Neural crest cell (in vitro differentiated cells): ENCODE measurements at places on chromosomes 13 and 19. TPM values are rescaled to one million over a fixed set of nuclear protein-coding genes. Genes with fewer than 3 reads are reported as not detected.

DNA sequence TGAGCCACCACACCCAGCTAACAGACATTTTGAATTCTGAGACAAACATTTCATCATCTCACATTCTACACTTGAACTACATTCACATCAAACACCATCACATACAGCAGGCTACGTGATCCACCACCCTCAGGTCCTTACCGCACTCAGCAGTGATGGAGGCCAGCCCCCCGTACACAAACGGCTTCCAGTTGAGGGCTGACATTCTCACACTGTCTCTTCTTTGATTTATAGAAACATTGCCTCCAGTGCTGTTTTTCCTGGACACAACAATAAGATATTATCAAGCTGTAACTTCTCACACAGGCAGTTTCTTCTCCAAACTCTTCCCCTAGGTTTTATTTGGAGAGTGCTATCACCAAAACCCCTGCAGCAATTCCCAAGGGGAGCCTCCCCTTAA lies 7.0 kb downstream of the SLC25A30 start:
- DNase-seq: no peak
- no peak overlapping the region for H3K4me3 ChIP-seq
- peaks cover 17% of the 10 kb centered on the region for H3K4me1 ChIP-seq
- H3K36me3 ChIP-seq: peaks cover 11% of the 10 kb centered on the region
- H3K27ac ChIP-seq: no peak overlapping the region

DNA sequence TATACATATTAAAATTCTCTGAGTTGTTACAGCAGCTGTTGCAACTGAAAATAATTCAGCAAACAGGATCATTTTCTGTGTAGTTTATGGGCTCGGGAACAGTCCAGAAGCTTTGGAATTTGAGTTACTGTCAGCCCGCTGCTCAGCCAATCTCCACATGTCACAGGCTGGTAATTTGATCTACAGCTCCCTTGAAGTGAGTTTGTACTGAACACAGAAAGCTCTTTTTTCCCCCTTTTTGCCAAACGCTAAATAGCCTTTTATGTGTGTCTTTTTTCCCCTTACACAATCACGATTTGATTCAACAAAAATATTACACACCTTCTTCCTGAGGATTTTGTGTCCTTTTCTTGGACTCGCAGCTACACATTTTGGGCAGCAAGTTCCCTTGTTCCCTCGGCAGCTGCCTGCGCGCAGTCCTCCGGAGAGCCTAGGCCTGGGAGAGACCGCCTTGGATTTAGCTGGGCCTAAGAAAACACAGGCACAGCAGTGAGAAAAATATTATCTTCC lies 371.4 kb downstream of the KCNRG start:
- peak overlapping the region; percentile 39 for H3K4me3 ChIP-seq
- H3K36me3 ChIP-seq: peaks cover 2% of the 10 kb centered on the region
- no peaks in the 10 kb centered on the region for H3K27me3 ChIP-seq
- peak overlapping the region; percentile 66 for H3K27ac ChIP-seq

- no peaks in the 10 kb centered on the region for H3K27me3 ChIP-seq
- no peak for DNase-seq
- no peak overlapping the region for H3K27ac ChIP-seq
- H3K36me3 ChIP-seq: no peaks in the 10 kb centered on the region
- peaks cover 4% of the 10 kb centered on the region for H3K4me1 ChIP-seq
- H3K4me3 ChIP-seq: no peak overlapping the region
Observed at GRCh38 chr13:59519819-59520218, 643.9 kb downstream of the DIAPH3 start.

- no peaks in the 10 kb centered on the region for H3K36me3 ChIP-seq
- no peak overlapping the region for H3K27ac ChIP-seq
- H3K4me1 ChIP-seq: no peaks in the 10 kb centered on the region
- no peaks in the 10 kb centered on the region for H3K27me3 ChIP-seq
- no peak for DNase-seq
Observed at GRCh38 chr13:75978818-75979217, 342.7 kb downstream of the LMO7 start.

GRCh38 chr19:1763648-1764639 lies 10.6 kb downstream of the ONECUT3 start:
- H3K4me3 ChIP-seq: no peak overlapping the region
- no peak overlapping the region for H3K27ac ChIP-seq
- H3K4me1 ChIP-seq: no peaks in the 10 kb centered on the region
- DNase-seq: no peak
- no peaks in the 10 kb centered on the region for H3K36me3 ChIP-seq
- peaks cover 96% of the 10 kb centered on the region for H3K27me3 ChIP-seq

GRCh38 chr19:31598730-31599238 lies 249.5 kb upstream of the TSHZ3 start:
- H3K4me1 ChIP-seq: no peaks in the 10 kb centered on the region
- no peaks in the 10 kb centered on the region for H3K27me3 ChIP-seq
- H3K4me3 ChIP-seq: no peak overlapping the region
- no peak overlapping the region for H3K27ac ChIP-seq

DNA sequence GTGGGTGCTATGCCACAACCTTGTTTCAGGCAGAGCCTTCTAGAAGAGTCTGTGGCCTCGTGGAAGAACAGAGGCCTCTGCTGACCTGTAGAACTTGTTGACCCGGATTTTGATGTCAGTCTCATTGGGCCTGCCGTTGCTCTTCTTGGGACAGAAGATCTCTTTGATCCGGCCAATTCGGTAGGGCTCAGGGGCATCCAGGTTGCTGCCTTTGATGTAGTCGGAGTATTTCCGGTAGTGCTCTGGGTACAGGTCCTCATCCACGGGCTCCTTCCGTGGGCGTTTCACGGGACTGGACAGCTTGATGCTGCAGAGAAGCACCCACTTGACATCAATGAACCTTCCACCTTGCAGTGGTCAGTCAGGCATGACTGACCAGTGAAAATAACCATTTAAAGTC lies 24.0 kb upstream of the EIF3G start:
- no peak overlapping the region for H3K4me3 ChIP-seq
- peaks cover 9% of the 10 kb centered on the region for H3K36me3 ChIP-seq
- H3K4me1 ChIP-seq: no peaks in the 10 kb centered on the region
- no peaks in the 10 kb centered on the region for H3K27me3 ChIP-seq
- H3K27ac ChIP-seq: no peak overlapping the region

GRCh38 chr19:15913384-15913783 lies 15.5 kb upstream of the CYP4F2 start:
- no peaks in the 10 kb centered on the region for H3K4me1 ChIP-seq
- no peak for DNase-seq
- H3K27me3 ChIP-seq: no peaks in the 10 kb centered on the region
- H3K36me3 ChIP-seq: no peaks in the 10 kb centered on the region

DNA sequence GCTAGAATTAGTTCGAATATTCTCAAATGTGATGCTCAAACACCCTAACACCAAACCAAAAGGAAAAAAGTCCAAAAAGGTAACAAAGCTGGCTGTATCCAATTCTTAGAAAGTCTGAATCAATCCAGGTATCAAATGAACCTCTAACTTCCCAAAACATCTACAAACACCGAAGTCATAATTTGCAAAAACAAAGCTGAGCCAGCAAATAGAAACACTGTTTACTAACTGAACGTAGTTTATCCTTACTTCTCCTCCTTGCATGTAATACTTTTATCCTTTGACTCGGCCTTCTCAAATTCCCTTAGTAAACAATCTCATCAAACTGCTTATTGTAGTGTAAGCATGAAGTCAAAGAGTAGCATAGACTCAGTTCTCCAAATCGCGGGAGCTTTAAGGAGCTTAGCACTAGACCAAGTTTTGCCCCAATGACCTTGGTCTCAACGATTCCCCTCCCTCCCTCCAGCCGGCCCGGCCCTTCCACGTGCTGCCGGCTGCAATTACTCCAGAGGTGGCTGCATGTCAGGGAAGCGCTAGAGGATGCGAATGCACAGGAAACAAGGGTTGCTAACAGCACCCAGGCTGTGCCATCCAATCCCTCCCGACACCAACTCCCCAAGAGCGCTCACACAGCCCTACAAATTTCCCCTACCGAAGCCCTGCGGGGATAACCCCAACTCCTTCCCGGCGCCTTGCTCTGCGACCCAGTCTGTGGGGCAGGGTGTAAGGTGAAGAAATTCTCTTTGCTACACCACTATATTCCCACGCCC lies 693 bp downstream of the XPO4 start:
- H3K27ac ChIP-seq: peak overlapping the region; percentile 96
- H3K4me3 ChIP-seq: peak overlapping the region; percentile 98
- no peaks in the 10 kb centered on the region for H3K36me3 ChIP-seq
- H3K4me1 ChIP-seq: peaks cover 25% of the 10 kb centered on the region

GRCh38 chr13:87274209-87274819 lies 396.9 kb upstream of the SLITRK5 start:
- H3K4me3 ChIP-seq: no peak overlapping the region
- H3K4me1 ChIP-seq: peaks cover 4% of the 10 kb centered on the region
- peak; percentile 53 for DNase-seq
- no peak overlapping the region for H3K27ac ChIP-seq
- no peaks in the 10 kb centered on the region for H3K36me3 ChIP-seq

- no peak overlapping the region for H3K4me3 ChIP-seq
- DNase-seq: no peak
- H3K36me3 ChIP-seq: peaks cover 2% of the 10 kb centered on the region
- no peak overlapping the region for H3K27ac ChIP-seq
- no peaks in the 10 kb centered on the region for H3K27me3 ChIP-seq
Observed at GRCh38 chr19:28612275-28612769, 600.6 kb downstream of the UQCRFS1 start.

- peaks cover 83% of the 10 kb centered on the region for H3K27me3 ChIP-seq
- H3K27ac ChIP-seq: no peak overlapping the region
- DNase-seq: peak; percentile 79
- no peaks in the 10 kb centered on the region for H3K36me3 ChIP-seq
Observed at GRCh38 chr19:42140125-42140754, 8.0 kb upstream of the POU2F2 start.

- H3K27ac ChIP-seq: no peak overlapping the region
- H3K27me3 ChIP-seq: peaks cover 25% of the 10 kb centered on the region
- no peak for DNase-seq
- no peaks in the 10 kb centered on the region for H3K4me1 ChIP-seq
- H3K4me3 ChIP-seq: no peak overlapping the region
- H3K36me3 ChIP-seq: no peaks in the 10 kb centered on the region
Observed at GRCh38 chr13:29287237-29287636, 308.3 kb downstream of the SLC7A1 start.

DNA sequence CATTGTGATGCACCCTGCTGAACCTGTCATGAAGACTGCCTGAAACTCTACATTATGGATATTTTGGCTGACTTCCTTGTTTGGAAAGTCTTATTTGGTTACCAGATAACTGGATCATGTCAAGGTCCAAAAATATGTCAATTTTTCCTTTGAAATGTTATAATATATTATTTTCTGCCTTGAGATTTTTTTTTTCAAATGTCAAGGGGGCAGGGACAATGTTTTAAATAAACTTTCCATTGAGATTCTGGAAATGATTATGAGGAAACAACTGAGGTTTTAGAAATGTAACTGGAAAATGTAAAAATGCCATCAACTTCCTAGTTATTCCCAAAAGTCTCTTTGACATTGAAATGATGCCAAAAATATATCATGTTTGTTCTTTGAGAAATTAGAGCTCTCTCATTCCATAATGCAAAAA lies 117.0 kb downstream of the RFC3 start:
- no peak overlapping the region for H3K4me3 ChIP-seq
- H3K27me3 ChIP-seq: no peaks in the 10 kb centered on the region
- no peaks in the 10 kb centered on the region for H3K36me3 ChIP-seq
- peaks cover 29% of the 10 kb centered on the region for H3K4me1 ChIP-seq
- DNase-seq: no peak

DNA sequence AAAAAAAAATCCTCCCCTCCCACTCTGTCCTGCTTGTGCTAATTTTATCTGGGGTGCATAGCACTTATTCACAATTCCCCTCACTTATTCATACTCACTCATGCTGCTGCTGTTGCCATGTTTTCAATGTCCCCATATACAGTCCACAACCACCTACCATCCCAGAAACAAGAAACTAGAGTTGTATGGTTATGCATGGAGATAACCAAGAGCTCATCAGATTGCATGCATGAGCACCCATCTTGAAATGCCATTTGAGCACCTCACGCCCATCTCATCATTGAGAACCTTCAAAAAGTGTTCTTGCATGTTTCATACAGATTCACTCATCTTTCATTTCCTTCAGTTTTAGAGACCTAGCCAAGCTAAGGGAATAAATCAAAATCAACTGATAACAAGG lies 15.1 kb upstream of the N4BP2L2 start:
- H3K4me3 ChIP-seq: no peak overlapping the region
- H3K27ac ChIP-seq: no peak overlapping the region
- DNase-seq: no peak
- H3K4me1 ChIP-seq: no peaks in the 10 kb centered on the region

DNA sequence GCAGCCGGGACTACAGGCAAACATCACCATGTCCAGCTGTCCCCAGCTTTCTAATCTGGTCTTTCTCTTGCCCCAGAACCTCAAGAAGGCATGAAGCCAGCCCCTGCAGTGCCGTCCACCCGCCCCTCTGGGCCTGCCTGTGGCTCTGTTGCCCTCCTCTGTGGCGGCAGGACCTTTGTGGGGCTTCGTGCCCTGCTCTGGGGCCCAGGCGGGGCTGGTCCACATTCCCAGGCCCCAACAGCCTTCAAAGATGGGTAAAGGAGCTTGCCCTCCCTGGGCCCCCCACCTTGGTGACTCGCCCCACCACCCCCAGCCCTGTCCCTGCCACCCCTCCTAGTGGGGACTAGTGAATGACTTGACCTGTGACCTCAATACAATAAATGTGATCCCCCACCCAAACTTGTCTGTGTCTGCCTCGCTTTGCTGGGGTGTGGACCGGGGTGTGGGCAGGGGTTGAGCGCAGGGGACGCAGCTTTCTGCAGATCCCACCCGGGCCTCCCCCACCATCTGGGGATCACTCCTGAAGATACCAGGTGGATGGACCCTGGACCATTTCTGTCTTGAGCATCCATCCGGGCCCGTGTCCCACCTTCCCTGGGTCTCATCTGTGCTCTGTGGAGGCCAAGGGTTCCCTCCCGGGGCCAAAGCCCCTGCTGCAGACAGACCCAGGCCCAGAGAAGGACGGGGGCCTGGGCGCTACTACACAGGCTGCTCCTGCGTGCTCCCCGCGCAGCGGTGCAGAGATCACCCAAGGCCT lies 15.3 kb downstream of the PRKCSH start:
- peak overlapping the region; percentile 41 for H3K4me3 ChIP-seq
- peaks cover 13% of the 10 kb centered on the region for H3K4me1 ChIP-seq
- no peaks in the 10 kb centered on the region for H3K36me3 ChIP-seq
- no peaks in the 10 kb centered on the region for H3K27me3 ChIP-seq

Gene ITM2B
- total RNA-seq: 126 and 127 TPM in 2 replicates

Gene IGSF23
- not detected in 2 replicates for total RNA-seq

Gene KCTD15
- total RNA-seq: 58.3 and 59.1 TPM in 2 replicates

Gene ZNF577
- total RNA-seq: 15.7 and 20.4 TPM in 2 replicates

Gene AMER2
- total RNA-seq: 3.9 and 4.1 TPM in 2 replicates

Gene UPK1A
- not detected in 2 replicates for total RNA-seq

Gene PCSK4
- 10.4 and 11.7 TPM in 2 replicates for total RNA-seq

Gene KRTDAP
- not detected in 2 replicates for total RNA-seq

Gene ADM5
- total RNA-seq: 11.8 TPM in 2 replicates

Gene ZNF791
- total RNA-seq: 18.9 and 22.4 TPM in 2 replicates

Gene KIR2DL3
- not detected in 2 replicates for total RNA-seq
